ENCODE measurements at places on chromosomes 7 and 10. TPM values are rescaled to one million over a fixed set of nuclear protein-coding genes. Genes with fewer than 3 reads are reported as not detected.

The GARIN1A gene
- 1.4 TPM for total RNA-seq

The TMEM139 gene
- 1.6 TPM for total RNA-seq

DNA sequence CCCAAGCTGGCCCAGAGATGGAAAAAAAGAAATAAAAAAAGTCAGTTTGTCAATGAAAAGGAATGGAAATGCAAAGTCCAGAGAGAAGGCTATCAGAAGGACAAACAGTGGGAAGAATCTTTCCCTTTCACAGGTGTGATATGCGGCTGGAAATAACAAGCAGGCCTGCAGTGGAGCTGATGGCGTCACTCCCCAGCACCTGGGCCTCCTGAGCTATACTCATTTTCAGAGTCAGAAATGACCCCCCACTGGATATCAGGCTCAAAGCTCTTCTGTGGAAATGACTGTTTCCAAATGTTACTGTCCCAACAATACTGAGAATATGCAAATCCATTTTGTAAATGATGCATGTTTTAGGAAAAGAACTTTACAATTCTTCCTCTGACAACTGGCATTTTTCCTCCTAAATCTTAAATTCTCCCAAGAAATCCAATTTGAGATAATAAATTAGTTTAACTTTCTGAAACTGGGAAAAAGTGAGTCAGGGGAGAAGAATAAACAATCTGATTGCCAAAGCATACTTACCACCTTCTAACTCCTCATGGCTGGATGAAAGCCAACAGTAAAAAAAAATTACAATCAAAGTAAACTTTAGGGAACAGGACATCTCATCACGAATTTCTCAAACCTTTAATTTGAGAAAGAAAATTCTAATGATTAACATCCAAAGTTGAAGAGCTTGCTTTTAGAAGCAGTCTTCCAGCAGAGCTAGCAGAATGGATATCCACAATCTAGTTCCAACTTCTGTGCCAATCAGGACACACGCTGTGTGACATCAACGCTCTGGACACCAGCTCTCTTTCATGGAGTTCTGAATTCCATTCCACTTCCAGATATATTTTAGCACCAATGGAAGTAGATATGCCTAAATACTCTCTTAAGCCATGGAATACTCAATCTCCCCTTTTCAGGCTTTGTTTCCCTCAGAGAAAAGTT is 5.3 kb upstream of the CUZD1 start:
- no peak for DNase-seq

- DNase-seq, result no peak
Measured at GRCh38 chr7:108181073-108181985, 51.2 kb upstream of the LAMB4 start.

The PNLIPRP1 gene
- 2.1 TPM for total RNA-seq

The BRAF gene
- 54.6 TPM for total RNA-seq

The EZH2 gene
- 8.1 TPM for total RNA-seq

The FOXI2 gene
- total RNA-seq, result not detected

GRCh38 chr10:34200355-34200901 is 614.7 kb downstream of the PARD3 start:
- no peak for DNase-seq

The ZNF485 gene
- 2.4 TPM for total RNA-seq

DNA sequence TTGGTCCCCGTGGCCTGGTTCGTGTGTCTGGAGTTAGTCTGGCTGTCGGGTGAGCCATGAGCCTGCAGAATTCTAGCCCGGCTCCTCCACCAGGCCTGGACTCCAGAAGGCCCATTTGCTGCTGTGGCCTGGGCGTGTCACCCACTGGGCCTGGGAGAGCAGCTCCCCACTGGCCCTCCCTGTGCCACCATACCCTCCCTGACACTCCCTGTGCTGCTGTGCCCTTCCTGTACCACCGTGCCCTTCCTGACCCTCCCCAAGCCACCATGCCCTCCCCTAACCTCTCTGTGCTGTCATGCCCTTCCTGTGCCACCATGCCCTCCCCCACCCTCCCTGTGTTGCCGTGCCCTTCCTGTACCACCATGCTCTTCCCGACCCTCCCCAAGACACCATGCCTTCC is 39.1 kb upstream of the DIP2C start:
- no peak for DNase-seq

- no peak for DNase-seq
Measured at GRCh38 chr10:27052656-27053055, 47.6 kb downstream of the ANKRD26 start.

The FEZF1 gene
- total RNA-seq, result not detected

The TRPV6 gene
- total RNA-seq, result not detected

The ZFYVE27 gene
- 68.0 TPM for total RNA-seq

The NSMCE4A gene
- total RNA-seq, result 78.8 TPM

DNA sequence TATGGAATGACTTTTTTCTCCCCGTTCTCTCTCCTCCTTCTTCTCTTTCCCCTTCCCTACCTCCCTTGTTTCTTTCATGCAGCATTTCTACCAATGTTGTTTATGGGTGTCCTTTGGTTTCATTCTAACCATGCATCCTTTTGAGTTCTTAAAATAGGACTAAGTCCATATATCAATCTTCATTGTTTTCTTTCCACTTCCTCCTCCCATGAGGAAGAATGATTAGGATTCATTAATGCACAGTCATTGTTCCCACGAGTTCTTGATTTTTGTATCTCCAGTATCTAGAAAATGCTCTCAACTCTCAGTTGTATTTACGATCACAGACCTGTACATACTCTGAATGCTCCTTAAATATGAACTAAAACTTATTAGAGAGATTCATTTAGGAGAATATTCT is 153.3 kb downstream of the LRRC4 start:
- DNase-seq, result no peak

The FAM25C gene
- total RNA-seq, result not detected

DNA sequence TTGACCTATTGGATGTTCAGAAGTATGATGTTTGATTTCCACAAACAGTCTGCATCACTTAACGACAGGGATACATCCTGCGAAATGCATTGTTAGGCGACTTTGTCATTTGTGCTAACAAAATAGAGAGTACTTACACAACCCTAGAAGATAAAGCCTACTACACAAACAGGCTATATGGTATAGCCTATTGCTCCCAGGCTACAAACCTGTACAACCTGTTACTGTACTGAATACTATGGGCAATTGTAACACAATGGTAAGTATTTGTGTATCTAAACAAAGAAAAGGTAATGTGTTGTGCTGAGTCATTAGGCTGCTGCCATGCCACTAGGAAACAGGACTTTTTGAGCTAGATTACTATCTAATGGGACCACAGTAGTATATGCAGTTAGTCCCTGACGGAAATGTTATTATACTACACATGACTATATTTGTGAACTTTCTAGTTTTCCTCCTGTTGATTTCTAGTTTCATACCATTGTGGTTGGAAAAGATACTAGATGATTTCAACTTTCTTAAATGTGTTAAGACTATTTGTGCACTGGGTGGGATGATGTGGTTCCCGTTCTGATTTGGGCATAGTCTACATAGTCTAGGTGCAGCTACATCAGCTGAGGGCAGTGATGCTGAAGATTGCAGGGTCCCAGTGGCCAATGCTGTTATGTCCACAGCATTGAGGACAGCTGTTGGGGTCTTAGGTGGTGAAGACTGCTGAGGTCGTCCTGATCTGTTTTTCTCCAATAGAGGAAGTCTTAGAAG is 161.7 kb downstream of the HTR7 start:
- no peak for DNase-seq

DNA sequence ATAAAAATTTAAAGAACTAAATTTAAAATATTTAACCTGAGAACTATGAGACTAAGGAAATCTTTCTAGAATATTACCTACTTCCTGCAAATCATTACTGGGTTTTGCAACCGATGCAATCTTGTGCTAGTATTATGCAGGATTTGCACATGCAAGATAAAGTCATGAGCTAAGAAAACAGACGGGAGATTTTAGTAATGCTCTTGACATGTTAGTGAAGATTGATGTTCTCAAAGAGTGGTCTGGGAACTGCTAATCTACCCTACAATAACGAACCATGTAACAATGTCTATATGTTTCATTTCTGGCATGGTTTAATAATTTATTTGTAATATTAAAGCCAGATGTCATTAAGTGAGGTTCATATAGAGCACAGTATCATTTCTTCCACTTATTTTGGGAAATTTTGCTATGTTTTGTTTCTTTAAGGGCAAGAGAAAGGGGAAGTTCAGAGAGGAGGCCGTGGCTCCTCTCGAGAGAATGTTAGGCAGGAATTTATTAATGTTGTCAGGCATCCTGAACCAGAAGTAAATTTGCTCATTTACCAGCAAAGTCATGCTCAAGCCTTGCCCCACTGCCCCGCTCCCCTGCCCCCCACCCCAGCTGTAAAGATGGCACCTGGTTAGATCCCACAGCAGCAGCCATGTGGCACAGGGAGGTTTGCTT is 22.8 kb downstream of the LRRC17 start:
- no peak for DNase-seq

DNA sequence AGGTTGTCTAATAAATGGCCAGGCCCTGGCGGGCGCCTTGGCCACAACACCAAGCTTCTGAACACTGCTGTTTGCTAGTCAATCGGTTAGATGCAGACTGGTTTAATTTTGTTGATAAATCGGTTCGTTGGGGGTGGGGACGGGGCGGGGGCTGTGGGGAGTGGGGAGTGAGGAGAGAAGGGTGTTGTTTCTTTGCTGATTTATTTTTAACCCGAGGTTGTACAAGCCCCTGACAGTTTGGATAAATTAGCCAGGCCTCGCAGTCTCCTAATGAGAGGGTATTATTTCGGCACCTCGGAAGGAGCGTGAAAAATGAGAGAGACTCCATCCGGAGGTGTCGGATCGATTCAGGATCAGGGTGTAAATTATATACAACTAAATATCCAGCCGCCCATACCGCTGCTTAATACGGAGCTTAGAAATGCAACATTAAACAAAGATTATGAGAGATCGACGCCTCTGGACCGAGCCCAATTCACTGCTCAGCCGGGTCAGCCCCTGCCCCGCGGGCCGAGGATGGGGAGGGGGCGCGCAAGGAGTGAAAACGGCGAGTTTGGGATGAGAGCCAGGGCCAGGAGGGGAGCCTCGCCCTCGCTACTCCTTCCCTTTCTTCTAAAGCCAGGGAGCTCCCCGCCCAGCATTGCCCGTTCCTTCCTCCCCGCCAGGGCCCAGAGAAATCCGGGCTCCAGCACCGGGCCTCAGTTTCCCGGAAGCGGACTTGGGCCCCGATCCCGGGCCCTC is 8.0 kb downstream of the UNCX start:
- DNase-seq, result no peak

- no peak for DNase-seq
Measured at GRCh38 chr7:32881074-32881982, 10.2 kb downstream of the KBTBD2 start.

The ACBD7 gene
- 0.28 TPM for total RNA-seq

- DNase-seq, result no peak
Measured at GRCh38 chr7:29326864-29327263, 132.3 kb downstream of the CHN2 start.

The AGR2 gene
- total RNA-seq, result 1.4 TPM

- DNase-seq, result no peak
Measured at GRCh38 chr7:101094791-101095375, 9.6 kb downstream of the TRIM56 start.

The NODAL gene
- not detected for total RNA-seq

- no peak for DNase-seq
Measured at GRCh38 chr7:149226840-149227494, 12.5 kb upstream of the ZNF212 start.

The LRRC61 gene
- 16.6 TPM for total RNA-seq

The OR2A12 gene
- total RNA-seq, result not detected

GRCh38 chr7:14226126-14226525 is 236.7 kb upstream of the ETV1 start:
- DNase-seq, result no peak

The INMT gene
- total RNA-seq, result 0.64 TPM

The BZW2 gene
- total RNA-seq, result 30.2 TPM

Measured in T-cell (primary cell).